KG1 (cell line): ENCODE measurements at places on chromosomes 3 and 15.

DNA sequence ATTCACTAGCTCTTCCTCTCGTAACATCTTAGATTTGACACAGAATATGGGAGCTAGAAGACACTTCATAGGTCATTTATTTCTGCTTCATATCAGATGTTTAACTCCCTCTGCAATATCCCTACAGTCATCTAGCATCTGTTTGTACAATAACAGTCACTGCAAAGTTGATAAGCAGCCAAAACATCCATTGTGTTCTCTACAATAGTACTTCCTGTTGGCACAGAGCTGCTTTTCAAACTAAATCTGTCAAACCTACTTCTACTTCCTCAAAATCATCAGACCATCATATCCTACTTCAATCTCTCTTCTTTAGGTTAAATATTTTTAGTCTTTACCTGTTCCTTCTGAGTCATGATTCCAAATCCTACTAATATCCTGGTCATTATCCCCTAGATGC lies 233.2 kb downstream of the FGF12 start:
- DNase-seq = no peak

DNA sequence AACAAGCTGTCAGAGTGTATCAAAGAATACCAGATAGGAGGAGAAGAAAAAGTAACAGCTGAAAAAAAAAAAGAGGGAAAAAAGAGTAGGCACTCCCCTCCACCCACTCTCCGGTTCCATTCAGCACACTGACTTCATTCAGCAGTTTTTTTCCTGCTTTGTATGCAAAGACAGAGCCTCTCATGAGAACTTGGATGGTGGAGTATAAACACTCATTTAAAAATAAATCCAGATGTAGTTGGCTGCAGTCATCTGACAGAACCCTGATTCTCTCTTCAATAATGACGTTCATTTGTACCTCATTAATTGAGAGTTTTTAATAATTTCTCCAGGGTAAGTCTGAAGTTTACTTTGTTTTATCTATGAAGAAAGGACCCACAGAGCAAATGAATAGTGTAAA lies 81.0 kb downstream of the TMEM108 start:
- no peak for DNase-seq

GRCh38 chr3:53493963-53494791 lies at the start of gene CACNA1D:
CACNA1D (plus strand) TSS chr3:53494611; CDS start chr3:53495167, 556 bp downstream.
- DNase-seq = no peak

- DNase-seq = no peak
Measured at GRCh38 chr3:114756506-114757279, 390.4 kb downstream of the ZBTB20 start.

GRCh38 chr3:53182764-53183355 lies 21.9 kb downstream of the PRKCD start:
- DNase-seq = no peak
